Right cardiac atrium (tissue), 5 donors: ENCODE measurements at places on chromosomes 3 and 15. TPM values are rescaled to one million over a fixed set of nuclear protein-coding genes. Genes with fewer than 3 reads are reported as not detected.
A peak's percentile ranks its signal among the peaks of the same experiment; 100 is the strongest.

GRCh38 chr3:9787714-9788113, 4.6 kb downstream of the TADA3 start:
- DNase-seq, result no peak

DNA sequence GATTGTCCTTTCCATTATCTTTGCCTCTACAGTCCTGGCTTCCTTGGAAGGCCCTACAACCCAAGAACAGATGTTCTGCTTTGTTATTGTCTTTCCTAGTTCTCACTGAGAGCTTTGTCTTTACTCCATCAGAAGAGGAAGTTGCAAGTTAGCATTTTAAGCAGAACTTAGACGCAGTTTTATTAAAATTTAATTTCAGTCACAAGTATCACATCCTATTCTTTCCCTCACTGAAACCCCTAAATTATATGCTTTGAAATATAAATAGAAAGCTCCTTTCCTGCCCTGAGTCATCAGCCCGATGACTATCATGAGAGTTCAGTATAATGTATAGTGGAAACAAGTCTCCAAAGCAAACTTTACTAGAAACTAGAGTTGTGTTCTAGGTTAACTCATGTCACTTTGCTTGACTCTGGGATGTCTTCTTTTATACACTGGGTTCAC, 291.2 kb upstream of the RBMS3 start:
- no peak for DNase-seq

DNA sequence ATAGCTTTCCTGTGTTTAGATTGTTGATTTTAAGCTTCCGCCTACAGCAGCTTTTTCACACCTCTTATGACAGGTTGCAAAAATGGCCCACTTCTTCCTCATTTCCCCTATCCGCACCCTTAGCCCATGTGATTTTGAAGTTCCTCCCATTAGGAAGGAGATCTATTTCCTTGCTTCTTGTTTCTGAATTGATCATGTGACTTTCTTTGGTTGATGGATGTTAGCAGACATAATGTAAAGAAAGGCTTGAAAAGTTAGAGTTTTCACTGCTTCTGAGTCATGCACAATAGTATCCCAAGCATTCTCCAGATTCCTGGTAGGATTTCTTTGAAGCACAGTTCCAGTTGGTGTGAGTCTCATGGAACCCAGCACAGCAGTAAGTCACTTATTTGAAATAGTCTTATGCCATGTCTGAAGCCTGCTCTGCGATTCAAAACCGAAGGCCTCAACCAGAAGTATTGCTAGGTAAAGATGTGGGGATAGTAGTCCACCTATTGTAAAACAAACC, 76.6 kb downstream of the EDEM1 start:
- no peak for DNase-seq

- no peak for DNase-seq
These were observed 96.8 kb downstream of the IGF1R start for GRCh38 chr15:98745179-98745578.

GRCh38 chr15:76866716-76867321, 38.3 kb downstream of the SCAPER start:
- DNase-seq, result no peak

DNA sequence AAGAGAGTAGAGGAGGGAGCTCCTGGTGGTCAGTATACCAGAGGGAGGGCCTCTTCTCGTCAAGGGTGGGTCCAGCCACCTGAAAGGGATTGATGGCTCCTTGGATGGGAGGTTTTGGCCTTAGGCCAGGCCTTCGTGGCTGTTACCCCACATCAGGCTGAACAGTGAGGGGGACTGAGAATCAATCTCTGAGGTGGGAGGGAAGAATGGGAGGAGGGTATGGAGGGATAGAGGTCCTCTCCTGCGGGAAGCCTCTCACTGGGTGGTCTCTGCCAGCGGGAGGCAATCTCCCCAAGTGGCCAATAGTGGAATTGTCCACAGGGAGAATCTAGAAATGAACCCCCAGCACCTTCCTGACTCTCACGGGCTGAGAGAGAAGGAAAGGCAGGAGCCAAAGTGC, 53.5 kb downstream of the BSN start:
- DNase-seq, result no peak

DNA sequence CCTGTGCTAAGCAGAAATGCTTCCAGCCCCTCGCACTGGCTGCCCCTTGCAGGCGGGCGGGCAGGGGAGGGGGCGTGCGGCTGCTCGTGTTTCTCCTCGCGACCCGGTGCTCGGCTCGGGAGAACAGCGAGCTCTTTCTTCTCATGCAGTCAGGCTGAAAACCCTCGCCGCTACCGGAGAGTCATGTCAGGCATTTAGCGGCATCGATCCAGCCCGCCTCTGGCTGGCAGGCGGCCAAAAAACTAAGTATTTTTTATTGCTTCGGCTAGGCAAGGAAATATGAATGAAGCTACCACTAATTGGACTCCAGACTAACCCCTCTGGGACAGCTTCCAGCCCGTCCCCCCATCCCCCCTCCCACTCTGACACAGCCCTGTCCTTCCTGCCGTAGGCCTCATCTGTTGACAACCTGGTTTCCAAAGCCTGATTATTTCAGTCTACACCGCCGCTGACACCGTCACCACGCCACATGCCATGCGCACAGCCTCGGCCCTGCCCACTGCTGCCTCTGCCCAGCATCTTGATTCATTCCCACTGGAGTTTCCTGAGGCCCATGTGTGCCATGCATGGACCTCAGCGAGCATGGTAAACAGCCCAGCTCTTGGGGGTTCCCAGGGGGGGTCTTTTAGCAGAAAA, 35.3 kb downstream of the TLE3 start:
- peak; percentile 88 for DNase-seq

- no peak for DNase-seq
These were observed 69.5 kb upstream of the GUCA1C start for GRCh38 chr3:109023167-109023566.

DNA sequence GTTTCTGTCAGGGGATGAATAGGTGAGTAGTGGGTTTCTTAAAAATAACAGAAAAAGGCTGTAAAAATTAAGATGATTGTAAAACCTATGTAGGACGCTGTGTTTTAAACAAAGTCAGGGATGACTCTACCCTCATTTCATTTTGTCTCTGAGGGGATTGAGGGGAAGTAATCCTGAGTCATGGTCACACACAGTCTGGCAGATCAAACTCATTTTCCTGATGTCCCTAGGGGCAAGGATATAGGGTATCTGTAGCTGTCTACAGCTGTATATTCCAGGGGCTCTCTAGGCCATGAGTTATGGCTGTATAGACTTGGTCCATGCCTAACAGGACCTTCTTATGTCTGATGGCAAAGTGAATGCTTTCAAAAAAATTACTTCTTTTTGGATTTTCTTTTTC, 421.1 kb downstream of the PDCD6IP start:
- DNase-seq, result no peak

DNA sequence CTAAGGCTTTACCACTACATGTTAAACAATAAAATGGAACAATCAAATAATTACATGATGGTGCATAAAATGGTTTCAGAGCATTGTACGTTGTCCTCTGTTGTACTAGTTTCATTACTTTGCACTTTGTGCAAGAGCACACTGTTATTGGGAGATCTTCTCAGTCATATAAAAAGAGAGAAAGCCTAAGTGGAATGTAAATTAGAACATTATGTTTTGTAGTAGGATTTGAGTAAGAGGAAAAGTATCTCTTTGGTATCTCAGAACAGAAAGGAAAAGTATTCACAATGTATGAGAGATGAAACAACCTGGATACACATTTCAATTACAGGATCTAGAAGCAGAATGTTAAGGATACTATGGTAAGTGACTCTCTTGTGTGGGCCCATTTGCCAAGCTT, 26.9 kb upstream of the PLSCR2 start:
- DNase-seq, result no peak

GRCh38 chr15:73962433-73962832, 29.7 kb downstream of the STOML1 start:
- DNase-seq, result no peak

Gene TMCO5A
- not detected for polyA plus RNA-seq
